ENCODE measurements at places on chromosomes 7 and 10.

GRCh38 chr7:133294234-133294633 lies 41.4 kb downstream of the EXOC4 start:
- no peak for DNase-seq

DNA sequence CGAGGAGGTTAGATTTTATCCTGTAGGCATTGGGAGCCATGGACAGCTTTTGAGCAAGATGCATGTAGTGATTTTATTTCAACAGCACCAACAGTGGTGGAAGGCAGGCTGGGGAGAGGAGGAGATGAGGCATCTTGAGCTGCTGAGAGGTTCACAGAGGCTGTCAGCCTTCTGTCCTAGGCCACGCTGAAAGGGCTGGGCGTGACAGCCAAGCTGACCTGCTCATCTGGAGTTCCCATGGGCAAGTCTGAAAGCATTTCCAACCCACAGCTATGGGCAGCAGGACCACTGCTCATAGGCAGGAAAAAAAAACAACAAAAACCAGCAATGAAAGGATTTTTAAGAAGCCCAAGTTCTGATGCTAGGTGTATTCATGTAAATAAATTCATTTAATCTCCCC lies 7.7 kb downstream of the NEURL1 start:
- DNase-seq: no peak

- DNase-seq: no peak
These were observed 130.3 kb downstream of the PKD1L1 start for GRCh38 chr7:47817917-47818316.

- DNase-seq: no peak
These were observed 117.9 kb downstream of the AOAH start for GRCh38 chr7:36606153-36606975.

- DNase-seq: no peak
These were observed 75.1 kb downstream of the STRA8 start for GRCh38 chr7:135308583-135309327.

DNA sequence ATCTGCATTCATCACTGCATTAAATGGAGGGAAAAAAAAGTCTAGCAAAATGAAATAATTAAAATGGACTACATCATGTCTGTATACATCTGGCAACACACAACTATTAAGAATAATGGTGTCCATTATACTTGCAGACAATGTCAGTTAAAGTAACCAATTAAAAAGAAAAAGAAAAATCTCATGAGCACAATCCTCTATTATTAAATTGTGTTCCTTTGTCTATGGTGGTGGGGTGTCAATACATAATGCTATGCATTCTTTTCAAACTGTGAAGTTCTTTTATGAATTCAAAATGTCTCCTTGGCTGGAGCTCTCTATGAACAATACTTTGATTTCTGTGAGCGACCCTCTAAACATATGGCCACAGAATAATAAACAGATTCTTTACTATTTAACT lies 63.5 kb downstream of the NRP1 start:
- DNase-seq: no peak

- no peak for DNase-seq
These were observed 34.5 kb downstream of the VIM start for GRCh38 chr10:17262502-17262901.

- DNase-seq: no peak
These were observed 43.0 kb downstream of the TMEM209 start for GRCh38 chr7:130162196-130162595.

DNA sequence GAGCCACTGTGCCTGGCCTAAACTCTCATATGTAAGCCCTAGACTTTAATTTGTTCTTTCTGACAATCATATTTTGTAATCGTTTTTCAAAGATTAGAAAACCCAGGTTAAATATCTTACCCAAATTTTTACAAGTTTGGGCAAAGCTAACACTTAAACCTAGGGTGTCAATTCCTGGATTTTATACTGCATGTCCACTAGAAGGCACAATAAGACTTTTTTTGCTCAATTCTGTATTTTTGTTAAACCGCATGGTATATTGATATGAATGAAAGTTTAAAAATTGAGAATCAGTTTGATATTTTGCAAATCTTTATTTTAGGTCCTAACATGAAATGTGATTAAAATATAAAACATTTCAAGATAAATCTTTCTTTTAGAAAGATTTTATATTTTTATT lies 29.3 kb downstream of the DYNC2I1 start:
- DNase-seq: no peak

DNA sequence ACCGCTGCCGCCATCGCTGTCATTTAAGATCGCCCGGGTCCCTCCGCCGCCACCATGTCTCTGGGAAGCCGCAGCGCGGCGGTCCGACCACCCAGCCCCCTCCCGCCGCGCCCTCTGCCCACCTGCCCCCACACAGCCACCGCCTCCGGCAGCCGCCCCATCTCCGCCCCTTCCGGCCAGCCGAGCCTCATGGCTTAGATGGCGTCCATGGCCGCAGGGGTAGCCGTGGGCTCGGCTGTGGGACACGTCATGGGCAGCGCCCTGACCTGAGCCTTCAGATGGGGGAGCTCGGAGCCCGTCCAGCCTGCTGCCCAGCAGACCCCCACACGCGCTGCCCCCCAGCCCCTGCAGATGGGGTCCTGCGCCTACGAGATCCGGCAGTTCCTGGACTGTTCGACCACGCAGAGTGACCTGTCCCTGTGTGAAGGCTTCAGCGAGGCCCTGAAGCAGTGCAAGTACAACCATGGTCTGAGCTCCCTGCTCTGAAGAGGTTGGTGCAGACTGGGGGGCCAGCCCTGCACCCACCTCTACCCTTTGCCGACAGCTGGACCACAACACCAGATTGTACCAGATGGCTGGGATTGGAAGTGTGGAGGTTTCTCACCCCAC lies 38.0 kb upstream of the TARP start:
- DNase-seq: no peak

- DNase-seq: no peak
These were observed 20.4 kb downstream of the DNAJB12 start for GRCh38 chr10:72334196-72334824.

GRCh38 chr7:107846324-107846723 lies 43.3 kb upstream of the SLC26A3 start:
- DNase-seq: no peak

DNA sequence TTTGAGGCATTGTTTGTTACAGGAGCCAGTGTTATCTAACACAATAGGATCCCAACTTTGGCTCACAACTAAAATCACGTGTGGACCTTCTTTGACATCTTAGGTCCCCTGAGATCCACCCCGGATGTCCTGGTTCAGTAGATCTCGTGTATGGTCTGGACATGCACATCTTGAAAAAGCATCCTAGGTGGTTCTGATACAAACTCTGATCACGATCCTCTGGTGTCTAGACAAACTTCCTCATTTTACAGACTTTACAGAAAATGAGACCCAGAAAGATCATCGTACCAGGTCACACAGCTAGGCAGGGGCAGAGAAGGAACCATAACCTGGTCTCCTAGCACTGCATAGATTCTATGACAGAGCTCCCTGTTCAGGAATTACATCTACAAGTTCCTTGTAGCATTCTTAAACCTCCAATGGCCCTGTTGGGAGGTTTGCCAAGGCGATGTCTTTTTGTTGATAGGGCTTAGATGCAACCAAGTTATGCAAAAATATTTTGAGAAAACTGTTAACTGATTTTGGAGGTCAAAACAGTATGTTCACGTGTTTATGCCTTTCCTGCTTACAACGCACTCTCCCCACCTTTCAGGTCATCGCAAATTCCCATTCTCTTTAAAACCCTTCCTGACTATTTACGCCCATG lies 30.8 kb upstream of the CHST15 start:
- no peak for DNase-seq

DNA sequence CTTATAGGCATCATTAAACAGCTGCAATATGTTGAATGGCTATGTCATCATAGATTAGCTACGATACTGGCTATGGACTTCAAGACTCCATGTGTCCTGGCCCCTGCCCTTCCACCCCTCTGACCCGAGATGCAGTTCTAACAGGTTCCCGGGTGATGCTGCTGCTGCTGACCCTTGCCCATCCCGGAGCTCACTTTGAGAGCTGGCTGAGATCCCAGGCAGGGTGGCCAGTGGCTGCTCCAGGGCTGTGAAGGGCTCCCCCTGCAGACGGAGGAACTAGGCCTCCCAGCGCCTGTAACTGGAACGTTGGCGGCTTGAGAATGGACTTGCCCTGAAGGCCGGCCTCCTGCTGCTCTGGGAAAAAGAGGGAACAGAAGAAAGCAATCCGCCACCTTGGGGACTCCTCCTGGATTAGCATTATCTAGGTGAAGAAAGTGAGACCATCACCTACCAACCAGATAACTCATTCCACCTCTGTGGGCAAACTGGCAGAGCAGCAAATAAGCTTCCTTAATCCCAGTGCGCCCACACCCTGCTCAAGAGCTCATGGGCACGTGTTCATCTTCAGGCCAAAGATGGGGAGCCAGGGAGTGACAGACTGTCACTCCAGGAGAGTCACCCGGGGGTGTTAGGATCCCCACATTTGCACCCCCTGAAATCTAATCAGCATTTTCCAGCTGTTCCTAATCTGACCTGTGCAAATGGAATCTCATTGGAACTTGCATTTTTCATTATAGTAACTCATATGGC lies 56.8 kb downstream of the PARP12 start:
- no peak for DNase-seq

GRCh38 chr7:10888861-10889260 lies 84.8 kb upstream of the PHF14 start:
- DNase-seq: no peak

GRCh38 chr7:49767719-49768118 lies 5.7 kb upstream of the VWC2 start:
- DNase-seq: no peak

GRCh38 chr7:74993121-74993520 lies 28.6 kb downstream of the CASTOR2 start:
- DNase-seq: no peak

DNA sequence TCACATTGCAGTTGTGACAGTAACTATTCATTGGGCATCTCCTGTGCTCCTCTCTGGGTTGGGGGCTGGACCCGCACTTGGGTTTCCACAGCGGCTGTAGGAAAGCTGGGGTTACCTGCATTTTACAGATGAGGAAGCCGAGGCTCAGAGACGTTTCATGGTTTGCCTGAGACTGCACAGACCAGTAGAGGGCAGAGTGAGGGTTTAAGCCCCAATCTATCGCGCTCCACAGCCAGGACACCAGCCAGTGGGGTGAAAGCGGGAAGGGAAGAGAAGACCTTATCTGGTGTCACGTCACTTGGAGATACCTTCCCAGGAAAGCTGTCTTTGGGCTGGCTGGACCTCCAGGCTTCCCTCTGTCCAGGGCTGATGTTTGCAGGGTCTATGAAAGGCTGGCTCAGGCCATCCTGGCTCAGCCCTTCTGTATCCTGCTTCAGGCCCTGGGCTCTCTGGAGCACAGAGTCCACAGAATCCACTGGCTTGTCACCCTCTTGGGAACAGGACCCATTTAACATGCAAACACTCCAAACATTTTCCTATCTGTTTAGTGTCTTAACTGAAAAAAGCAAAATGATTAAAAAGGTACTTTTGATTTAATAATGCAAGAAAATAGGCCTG lies 167.7 kb downstream of the EMX2 start:
- DNase-seq: no peak

GRCh38 chr7:43880596-43880995 lies 11.3 kb upstream of the MRPS24 start:
- no peak for DNase-seq

GRCh38 chr7:140714331-140715040 lies 18.0 kb downstream of the NDUFB2 start:
- DNase-seq: peak; percentile 49

GRCh38 chr10:86953747-86954680 lies 3.4 kb downstream of the MMRN2 start:
- no peak for DNase-seq

GRCh38 chr10:88652616-88653015 lies 11.6 kb upstream of the LIPF start:
- no peak for DNase-seq

GRCh38 chr10:124609698-124610097 lies 134.5 kb downstream of the FAM53B start:
- DNase-seq: no peak

GRCh38 chr7:40482845-40483244 lies 348.0 kb downstream of the SUGCT start:
- no peak for DNase-seq

DNA sequence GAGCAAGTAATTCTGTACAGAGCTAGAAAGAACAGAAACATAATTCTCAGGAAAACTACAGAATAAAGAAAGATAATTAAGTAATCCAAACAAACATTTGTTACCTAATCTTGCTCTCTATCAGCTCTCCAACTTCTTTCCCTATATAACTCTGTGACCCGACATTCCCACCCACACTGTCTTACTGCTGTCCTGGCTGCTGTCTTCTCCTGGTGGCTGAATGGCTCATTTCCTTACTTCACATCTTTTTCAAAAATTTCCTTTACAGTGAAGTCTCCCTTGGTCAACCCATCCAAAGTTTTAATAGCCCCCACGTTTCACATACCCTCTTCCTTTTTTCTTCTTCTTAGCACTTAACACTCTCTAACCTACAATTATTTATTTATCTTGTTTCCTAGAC lies 64.0 kb downstream of the HYCC1 start:
- no peak for DNase-seq

GRCh38 chr7:42222125-42222524 lies 14.9 kb downstream of the GLI3 start:
- no peak for DNase-seq

DNA sequence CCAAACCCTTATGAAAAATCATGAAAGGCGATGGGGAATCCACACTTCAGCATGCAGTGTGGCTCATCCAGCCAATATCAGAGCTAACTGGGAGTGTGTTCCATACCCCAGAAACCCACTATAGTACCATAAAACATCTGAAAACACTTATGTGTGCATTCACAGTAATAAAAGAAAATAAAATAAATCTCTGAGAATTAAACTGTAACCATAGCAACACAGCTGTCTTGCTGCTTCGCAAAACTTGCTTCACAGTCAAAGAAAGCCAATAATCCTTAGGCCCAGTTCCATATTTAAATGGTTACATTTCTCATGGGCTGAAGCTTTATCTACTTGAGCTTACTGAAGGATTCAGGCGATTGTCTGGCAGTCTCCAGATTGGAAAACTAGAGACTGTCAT lies 19.9 kb upstream of the POLR1F start:
- no peak for DNase-seq

GRCh38 chr7:106068986-106069385 lies 43.1 kb downstream of the SYPL1 start:
- DNase-seq: no peak

- DNase-seq: no peak
These were observed 3.7 kb upstream of the ATOH7 start for GRCh38 chr10:68235581-68235980.

DNA sequence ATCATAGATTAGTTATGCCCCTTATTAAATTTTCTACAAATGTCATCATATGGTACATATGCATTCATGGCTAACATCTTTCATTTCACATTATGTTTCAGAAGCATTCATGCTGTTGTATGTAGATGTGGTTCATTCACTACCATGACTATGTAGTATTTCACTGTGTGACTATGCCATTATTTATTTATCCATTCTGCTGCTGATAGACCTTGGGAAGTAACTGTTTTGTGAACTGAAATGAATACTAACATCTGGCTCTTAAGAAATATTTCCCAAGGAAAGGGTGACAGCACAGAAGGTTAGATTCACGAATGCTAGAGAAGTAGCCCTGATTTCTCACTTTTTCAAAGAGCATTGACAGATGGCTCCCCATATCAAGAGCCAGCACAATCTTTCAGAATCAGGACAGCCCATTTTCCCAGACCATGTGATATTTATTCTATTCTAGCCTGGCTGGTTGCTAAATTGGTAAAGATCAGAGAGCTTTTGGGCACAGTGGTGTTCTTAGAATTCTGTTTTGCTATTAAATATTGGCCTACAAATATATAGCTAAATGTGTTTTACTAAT lies 157.4 kb downstream of the DYNC1I1 start:
- no peak for DNase-seq

- DNase-seq: no peak
These were observed 41.9 kb downstream of the ENO4 start for GRCh38 chr10:116891208-116891607.

Measured in CD8-positive, alpha-beta T cell (primary cell).